ENCODE measurements at places on chromosomes 4 and X. TPM values are rescaled to one million over a fixed set of nuclear protein-coding genes. Genes with fewer than 3 reads are reported as not detected.

The GLRA2 gene
- not detected for total RNA-seq

The ARHGAP36 gene
- total RNA-seq = 0.55 TPM

The NWD2 gene
- total RNA-seq = not detected

The LEF1 gene
- 42.6 TPM for total RNA-seq

The NSDHL gene
- total RNA-seq = 1.5 TPM

The VCX2 gene
- not detected for total RNA-seq

The USP51 gene
- total RNA-seq = 8.2 TPM

The SRPX2 gene
- 23.8 TPM for total RNA-seq

The LIAS gene
- total RNA-seq = 1.8 TPM

The SSR4 gene
- 55.4 TPM for total RNA-seq

The GPRASP3 gene
- 2.4 TPM for total RNA-seq

- DNase-seq = no peak
Measured at GRCh38 chrX:41616935-41617334, 71.8 kb upstream of the GPR34 start.

- DNase-seq = no peak
Measured at GRCh38 chr4:118941799-118942198, 53.1 kb downstream of the SYNPO2 start.

DNA sequence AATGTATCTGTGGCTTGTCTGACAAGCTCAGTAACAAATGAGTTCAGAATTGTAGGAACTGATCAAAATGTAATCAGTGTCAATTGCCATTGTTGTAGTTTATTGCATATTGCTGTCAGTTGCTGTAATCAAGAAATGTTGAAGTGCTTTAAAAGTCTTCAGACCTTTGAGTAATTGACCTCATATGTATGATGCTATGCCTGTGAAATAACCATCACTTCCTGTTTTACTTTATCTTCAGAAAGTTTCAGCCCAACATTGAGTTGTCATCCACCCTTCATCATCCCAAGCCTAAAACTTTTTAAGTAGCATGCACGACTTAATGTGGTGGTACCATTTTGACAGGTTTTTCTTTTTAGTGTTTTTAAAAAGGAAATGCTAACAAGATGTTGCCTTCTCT, 212.4 kb downstream of the ARHGAP10 start:
- no peak for DNase-seq

GRCh38 chr4:42248972-42249371, 96.5 kb upstream of the BEND4 start:
- DNase-seq = no peak

DNA sequence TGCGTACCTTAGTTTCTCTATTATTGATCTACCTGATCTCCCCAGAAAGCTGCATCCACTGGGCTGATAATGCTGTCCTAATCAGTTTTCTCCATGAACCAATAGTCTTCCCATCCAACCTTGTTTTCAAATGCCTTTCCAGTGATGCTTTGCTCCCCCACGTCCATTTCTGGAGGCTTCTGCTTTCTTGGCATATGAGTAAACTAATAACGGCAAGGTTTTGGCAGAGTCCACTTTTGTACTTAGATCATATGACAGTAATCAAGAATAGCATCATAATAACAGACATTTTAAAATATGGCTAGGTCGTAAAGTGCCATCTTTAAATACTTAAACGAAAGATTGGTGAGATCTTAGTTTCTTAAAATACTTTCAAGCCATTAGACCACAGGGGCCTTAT, 38.4 kb upstream of the FAM9B start:
- DNase-seq = peak; percentile 23

DNA sequence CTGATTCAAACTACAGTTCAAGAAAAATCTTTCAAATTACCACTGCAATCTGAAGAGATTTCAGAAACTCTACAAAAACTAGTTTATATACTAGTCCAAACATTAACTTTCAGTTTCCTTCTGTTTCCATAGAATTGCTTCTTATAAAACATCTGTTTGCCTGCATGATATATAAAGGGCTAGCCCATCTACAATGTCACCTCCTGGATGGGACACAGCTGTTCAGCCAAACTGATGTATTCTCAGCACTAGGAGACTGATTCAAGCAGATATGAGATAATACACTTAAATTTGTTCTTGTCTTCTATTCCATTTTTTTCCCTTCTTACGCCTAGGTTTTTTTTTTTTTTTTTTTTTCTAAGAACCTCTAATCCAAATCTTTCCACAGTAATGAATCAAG, 1569.7 kb upstream of the IGFBP7 start:
- DNase-seq = no peak

- no peak for DNase-seq
Measured at GRCh38 chr4:148353571-148353970, 88.6 kb downstream of the NR3C2 start.

- no peak for DNase-seq
Measured at GRCh38 chr4:137934911-137935310, 307.2 kb downstream of the SLC7A11 start.

GRCh38 chrX:43176686-43177085, 398.7 kb upstream of the PPP1R2C start:
- no peak for DNase-seq

GRCh38 chr4:37538931-37539330, 147.2 kb downstream of the RELL1 start:
- no peak for DNase-seq

DNA sequence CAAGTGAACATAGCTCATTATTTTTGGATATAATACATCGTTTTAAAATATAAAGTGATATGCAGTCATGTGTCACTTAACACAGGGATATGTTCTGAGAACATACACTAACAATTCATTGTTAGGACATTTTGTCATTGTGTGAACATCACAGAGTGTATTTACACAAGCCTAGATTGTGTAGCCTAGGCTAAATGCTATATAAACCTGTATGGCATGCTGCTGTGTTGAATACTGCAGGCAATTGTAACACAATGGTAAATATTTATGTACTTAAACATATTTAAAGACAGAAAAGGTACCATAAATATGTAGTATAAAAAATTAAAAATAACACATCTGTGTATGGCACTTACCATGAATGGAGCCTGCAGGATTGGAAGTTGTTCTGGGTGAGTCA, 44.9 kb upstream of the GPRIN3 start:
- DNase-seq = no peak

DNA sequence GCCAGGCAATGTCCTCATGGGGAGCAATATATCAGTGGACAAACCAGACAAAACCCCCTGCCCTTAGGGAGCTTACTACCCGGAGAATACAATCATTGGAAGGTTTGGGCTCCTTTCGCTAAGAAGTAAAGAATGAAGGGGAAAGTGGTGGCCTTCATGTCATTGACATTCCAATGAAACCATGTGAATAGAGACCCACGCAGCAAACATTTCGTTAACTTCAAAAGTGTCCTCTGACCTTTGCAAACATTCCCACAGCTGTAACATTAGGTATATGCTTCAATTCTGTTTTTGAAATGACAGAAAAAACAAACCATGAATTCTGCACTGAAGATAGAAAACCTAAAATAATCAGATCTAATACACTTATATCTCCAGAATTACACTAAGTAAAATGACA, 7.0 kb downstream of the ATP8A1 start:
- no peak for DNase-seq

- no peak for DNase-seq
Measured at GRCh38 chrX:106802063-106802387, 448 bp upstream of the TBC1D8B start.

DNA sequence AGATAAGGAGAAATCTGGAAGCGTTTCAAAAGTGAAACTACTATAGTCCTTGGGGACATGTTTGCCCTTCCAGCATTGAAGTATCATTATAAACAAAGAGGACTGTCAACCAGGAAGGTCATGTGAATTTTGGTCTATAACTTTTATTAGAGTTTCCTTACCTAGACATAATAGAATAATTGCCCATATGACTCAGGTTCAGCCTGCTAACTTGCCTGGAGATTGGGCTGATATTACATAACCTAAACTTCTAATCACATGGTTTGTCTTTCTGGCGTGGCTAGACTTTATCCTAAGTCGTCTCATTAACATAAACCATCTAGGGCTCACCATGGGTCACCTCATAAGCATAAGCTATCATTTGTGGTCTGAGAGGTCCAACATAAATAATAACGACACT, 775.9 kb downstream of the CENPC start:
- no peak for DNase-seq

DNA sequence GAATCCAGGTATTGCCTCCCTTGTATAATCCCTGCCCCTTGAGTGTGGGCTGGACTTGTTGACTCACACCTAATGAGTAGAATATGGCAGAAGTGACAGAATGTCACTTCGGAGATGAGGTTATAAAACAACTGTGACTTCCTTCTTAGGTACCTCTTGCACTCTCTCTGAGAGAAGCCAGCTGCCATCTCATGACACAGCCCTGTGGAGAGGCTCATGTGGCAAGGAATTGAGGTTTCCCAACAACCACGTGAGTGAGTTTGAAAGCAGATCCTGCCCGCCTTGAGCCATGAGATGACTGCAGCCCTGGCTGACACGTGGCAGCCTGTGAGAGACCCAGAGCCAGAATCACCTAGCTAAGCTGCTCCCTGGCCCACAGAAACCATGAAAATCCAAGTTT, 13.5 kb downstream of the ASB11 start:
- DNase-seq = no peak

- DNase-seq = no peak
Measured at GRCh38 chrX:13373431-13374187, 53.8 kb upstream of the ATXN3L start.

- no peak for DNase-seq
Measured at GRCh38 chr4:3122081-3122563, 47.6 kb downstream of the HTT start.

DNA sequence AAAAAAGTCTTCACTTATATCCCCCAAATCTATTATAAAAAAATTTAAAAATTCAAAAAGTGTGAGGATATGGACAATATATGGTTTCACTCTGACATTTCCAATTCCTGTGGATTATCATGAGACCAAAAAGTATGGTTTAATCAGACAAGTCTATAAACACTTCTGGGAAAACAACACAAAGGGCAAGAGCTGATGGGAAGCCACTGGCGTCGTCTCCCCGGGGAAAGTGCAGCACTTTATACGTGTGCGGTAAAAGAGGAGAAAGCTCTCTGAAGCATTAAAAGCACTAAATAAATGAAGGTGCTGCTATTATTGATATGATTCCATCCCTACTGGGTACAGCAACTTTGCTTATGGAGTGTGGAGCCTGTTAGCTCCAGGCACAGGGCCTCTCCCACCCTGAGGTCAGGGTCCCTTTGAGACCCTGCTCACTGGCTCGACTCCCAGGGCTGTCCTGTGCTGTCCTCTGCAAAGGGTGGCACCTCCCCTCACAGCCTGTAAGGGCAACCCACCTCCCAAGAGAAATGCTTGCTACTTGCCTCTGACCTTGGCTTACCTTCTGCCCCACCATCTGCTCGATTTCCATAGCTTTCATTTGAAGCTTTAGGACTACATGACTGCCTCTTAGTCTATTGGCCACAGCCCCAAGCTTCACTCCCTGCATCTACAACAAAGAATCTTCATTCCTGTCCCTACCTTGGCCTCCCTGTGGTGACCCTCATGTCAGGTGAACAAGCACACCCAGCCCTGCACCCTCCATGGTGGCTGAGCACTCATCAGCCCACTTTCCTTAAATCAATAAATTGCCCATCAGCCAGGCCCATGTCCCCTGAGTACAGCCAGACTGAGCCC, 248.6 kb downstream of the HNRNPD start:
- no peak for DNase-seq

- DNase-seq = no peak
Measured at GRCh38 chr4:5389756-5390310, 318.5 kb downstream of the EVC2 start.

GRCh38 chr4:185016101-185016940, 2.0 kb upstream of the HELT start:
- DNase-seq = no peak

GRCh38 chrX:13007519-13008188, 32.7 kb downstream of the TMSB4X start:
- DNase-seq = no peak

GRCh38 chr4:138162259-138162658, 79.9 kb downstream of the SLC7A11 start:
- DNase-seq = no peak

- no peak for DNase-seq
Measured at GRCh38 chr4:17595471-17596005, 18.5 kb downstream of the LAP3 start.

DNA sequence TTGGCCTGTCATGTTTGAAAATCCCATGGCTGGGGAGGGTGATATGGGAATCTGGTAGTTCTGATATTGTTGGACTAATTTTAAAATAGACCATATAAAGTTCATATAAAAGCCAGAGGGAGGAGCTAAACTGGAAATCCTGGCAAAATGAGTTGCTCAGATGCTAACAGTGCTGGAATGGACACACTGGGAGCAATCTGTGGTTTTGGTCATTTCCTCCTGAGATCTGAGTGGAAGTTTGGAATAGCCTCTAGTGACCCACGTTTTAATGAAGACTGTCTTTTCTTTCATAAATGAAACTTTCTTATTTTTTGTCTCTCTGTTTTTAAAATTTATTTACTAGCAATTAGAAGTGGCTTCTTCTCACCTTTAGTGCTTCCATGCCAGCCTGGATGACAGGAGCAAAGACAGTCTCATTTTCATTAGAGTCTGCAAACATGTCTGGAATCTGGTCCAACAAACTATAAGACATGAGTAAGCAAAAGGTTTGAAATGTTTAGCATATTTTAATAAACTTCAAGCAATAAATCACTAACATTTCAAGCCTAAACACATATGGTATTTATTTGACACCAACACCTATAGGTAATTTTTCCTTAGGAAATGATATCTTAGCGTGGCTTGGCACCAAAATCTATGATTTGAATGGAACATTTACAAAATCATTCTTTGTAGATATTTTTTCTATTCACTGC, 66.6 kb downstream of the METTL14 start:
- DNase-seq = no peak

GRCh38 chrX:19611636-19612376, 96.5 kb upstream of the MAP3K15 start:
- no peak for DNase-seq

DNA sequence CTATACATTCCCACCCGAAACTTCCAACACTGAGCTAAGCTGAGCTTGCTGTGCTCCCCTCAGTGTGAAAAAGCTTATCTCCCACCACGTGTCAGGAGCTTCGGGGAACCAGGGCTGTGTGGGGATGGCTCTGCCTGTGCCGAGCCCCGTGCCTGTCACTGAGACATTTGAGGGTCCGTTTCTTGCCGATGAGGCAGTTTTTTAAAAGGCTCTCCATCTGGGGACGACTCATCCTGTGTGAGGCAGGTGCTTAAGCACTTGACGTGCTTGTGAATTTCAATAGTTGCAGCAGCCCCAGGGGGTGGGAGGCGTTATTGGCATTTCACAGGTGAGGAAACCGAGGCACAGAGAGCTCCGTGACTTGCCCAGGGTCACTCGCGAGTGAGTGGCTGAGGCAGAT, 151.8 kb downstream of the STOX2 start:
- DNase-seq = no peak

GRCh38 chr4:150593996-150594395, 12.0 kb downstream of the MAB21L2 start:
- DNase-seq = no peak

DNA sequence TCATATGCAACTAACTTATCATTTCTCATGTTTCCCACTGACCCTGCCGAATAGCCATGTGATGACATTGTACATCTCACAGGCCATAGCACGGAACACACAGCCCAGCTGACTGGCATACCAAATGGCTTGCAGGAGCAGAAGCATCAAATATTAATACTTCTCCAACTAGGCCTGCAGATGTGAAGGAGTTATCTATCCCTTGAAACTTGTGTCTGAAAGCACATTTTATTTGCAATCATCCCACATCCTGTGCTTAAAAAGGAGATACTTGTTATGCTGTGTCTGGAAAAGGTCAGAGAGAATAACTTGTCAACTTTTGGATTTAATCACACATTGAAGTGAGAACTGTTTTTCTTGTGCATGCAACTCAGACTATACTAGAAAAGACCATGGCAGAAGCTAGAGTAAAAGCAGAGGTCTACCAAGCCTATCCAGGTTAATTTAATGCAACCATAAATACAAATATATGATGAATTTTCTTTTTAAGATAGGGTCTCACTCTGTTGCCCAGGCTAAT, 100.4 kb downstream of the IRF2 start:
- no peak for DNase-seq

Data from uterus (tissue), 4 donors.